Hematopoietic multipotent progenitor cell (in vitro differentiated cells): ENCODE measurements at places on chromosomes 2 and 18. TPM values are rescaled to one million over a fixed set of nuclear protein-coding genes. Genes with fewer than 3 reads are reported as not detected.

Gene C2orf15
- 1.6 TPM for total RNA-seq

Gene POU3F3
- not detected for total RNA-seq

Gene FAM237A
- not detected for total RNA-seq

Gene LGALSL
- 2.2 TPM for total RNA-seq

Gene DCDC2C
- total RNA-seq: not detected

Gene LYPD1
- total RNA-seq: not detected

Gene SLC35F5
- total RNA-seq: 48.7 TPM

Gene PCARE
- under 0.01 TPM for total RNA-seq

Gene STARD6
- total RNA-seq: not detected

Gene TIGD1
- 7.3 TPM for total RNA-seq
